SW480 (cell line): ENCODE measurements at places on chromosomes 3 and 15.

- DNase-seq = peak; percentile 48
Observed at GRCh38 chr3:100401674-100402041, 319 bp downstream of the LNP1 start.

GRCh38 chr15:58864602-58865424 lies 68.7 kb downstream of the SLTM start:
- DNase-seq = no peak

DNA sequence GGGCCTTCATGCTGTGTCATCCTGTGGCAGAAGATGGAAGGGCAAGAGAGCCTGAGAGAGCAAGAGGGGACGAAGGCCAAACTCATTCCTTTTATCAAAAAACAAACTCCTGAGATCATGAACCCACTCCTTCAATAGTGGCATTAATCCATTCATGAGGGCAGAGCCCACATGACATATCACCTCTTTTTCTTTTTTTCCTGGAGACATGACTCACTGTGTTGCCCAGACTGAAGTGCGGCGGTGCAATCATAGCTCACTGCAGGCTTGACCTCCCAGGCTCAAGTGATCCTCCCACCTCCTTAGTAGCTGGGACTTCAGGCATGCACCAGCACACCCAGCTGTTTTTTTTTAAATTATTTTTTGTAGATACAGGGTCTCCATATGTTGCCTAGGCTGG lies 92.0 kb upstream of the RNU6-1 start:
- no peak for DNase-seq

DNA sequence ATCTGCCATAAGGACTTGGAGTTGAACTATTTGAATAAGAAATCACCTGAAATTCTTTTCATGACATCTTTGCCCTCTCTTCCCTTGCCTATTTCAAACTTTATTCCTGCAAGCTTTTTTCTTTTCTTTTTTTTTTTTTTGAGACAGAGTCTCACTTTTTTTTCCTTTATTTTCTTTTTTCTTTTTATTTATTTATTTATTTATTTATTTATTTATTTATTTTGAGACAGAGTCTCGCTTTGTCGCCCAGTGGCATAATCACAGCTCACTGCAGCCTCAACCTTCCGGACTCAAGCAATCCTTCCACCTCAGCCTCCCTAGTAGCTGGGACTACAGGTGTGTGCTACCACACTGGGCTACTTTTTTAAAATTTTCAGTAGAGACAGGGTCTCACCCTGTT lies 369.3 kb upstream of the ATP11B start:
- no peak for DNase-seq

DNA sequence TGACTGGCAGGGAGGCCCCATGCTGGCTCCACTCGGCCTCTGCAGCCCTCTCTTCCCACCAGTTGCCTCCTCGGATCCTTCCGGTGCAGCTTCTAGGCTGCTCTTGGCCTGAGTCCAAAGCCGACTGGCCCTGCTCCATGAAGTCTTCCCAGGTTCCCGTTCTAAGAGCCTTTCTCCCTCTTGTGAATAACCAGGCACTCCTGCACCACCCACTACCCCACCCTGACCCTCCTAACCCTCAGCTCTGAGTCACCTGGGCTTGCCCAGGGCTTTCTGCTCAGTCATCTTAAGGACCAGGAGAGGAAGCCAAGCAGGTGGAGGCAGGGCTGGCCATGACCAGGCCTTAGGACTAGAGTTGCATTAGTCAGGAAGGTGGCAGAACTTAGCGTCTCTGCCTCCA lies 28.1 kb upstream of the CNBP start:
- DNase-seq = peak; percentile 95

GRCh38 chr3:80543154-80543553 lies 775.4 kb upstream of the ROBO1 start:
- DNase-seq = no peak
